ENCODE measurements at places on chromosomes 7 and 10. TPM values are rescaled to one million over a fixed set of nuclear protein-coding genes. Genes with fewer than 3 reads are reported as not detected.

CHN2 gene
- 12.5 TPM for total RNA-seq

ACTL6B gene
- 0.37 TPM for total RNA-seq

GRCh38 chr10:133087045-133087678 lies 562 bp upstream of the ADGRA1 start:
- H3K4me3 ChIP-seq: no peak overlapping the region
- H3K4me1 ChIP-seq: peaks cover 21% of the 10 kb centered on the region
- DNase-seq: no peak
- no peaks in the 10 kb centered on the region for H3K36me3 ChIP-seq

DNA sequence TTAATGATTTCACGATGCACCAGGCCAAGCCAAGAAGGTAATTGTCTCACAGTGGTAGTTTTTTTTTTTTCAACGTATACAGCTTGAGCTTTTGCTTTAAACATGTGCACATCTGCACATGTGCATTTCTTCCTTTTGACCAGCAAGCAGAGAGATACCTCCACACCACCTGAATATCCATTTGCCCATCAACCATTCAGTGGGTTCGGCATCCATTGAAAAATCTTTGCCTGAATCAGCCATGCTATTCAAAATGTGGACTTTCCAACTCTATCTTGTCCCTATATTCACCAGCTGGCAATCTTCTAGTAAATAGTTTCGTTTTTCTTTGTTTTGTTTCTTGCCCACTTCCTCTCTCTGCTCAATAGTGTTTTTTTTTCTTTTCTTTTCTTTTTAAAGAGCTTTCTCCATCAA lies 7.7 kb upstream of the TRA2A start:
- no peak overlapping the region for H3K27ac ChIP-seq
- H3K27me3 ChIP-seq: no peaks in the 10 kb centered on the region
- no peak overlapping the region for H3K4me3 ChIP-seq
- no peaks in the 10 kb centered on the region for H3K36me3 ChIP-seq
- no peaks in the 10 kb centered on the region for H3K4me1 ChIP-seq

- no peak overlapping the region for H3K27ac ChIP-seq
- no peaks in the 10 kb centered on the region for H3K36me3 ChIP-seq
- H3K4me1 ChIP-seq: peaks cover 9% of the 10 kb centered on the region
- DNase-seq: no peak
- H3K4me3 ChIP-seq: no peak overlapping the region
- H3K27me3 ChIP-seq: no peaks in the 10 kb centered on the region
These were observed 344.1 kb upstream of the PRKCQ start for GRCh38 chr10:6924166-6924565.

GRCh38 chr7:38681882-38682281 lies 50.7 kb upstream of the AMPH start:
- H3K4me1 ChIP-seq: no peaks in the 10 kb centered on the region
- H3K27me3 ChIP-seq: no peaks in the 10 kb centered on the region
- DNase-seq: no peak
- H3K36me3 ChIP-seq: no peaks in the 10 kb centered on the region
- H3K27ac ChIP-seq: no peak overlapping the region
- H3K4me3 ChIP-seq: no peak overlapping the region

AKR1C1 gene
- 17.4 TPM for total RNA-seq

DNA sequence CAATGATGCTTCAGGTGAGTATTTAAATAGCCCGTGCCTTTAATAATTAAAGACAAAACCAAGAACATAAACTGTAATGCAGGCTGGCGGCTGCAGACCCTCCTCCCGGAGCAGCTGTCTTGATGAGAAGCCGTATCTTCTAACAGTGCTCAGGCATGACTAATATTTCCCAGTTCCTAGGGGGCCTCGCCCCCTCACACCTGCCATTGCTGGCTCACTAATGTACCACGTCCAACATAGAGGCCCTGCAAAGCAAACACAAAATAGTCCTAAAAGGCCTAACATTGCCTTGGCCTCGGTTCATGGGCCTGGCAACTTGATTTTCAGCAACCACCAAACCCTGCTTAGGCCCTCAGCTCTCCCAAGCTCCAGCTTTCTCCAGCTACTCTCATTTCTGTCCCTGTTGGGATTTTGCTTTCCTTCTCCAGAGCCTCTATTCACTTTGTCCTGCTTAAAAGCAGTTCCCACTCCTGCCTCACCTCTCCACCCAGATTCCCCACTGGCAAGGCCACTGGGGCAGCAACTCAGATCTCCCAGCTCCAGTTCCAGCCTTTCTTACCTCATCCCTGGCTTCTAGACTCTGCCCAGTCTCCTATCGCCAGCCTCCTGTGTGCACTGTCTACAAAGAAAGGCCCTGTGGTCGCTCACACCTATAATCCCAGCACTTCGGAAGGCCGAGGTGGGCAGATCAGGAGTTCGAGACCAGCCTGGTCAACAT lies 16.2 kb downstream of the SORBS1 start:
- peak overlapping the region; percentile 19 for H3K4me3 ChIP-seq
- no peaks in the 10 kb centered on the region for H3K27me3 ChIP-seq
- H3K4me1 ChIP-seq: peaks cover 85% of the 10 kb centered on the region
- DNase-seq: no peak

DNA sequence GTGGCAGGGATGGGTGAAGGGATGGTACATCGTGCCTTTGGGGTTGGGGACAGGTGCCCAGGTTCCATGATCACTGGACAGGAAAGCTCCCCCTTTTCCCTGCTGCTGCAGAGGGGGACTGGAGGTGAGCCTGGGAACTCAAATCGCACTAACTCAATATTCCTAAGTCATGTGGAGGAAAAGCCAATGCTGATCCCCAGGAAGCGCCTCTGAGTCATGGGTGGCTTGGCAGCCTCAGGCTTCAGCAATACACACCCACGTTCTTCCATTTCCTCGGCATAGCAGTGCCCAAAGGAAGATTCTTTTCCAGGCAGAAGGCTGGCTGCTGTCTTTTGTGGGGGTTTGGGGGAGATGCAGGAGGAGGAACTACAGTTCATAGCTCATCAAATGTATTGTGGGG lies 165.8 kb downstream of the CCDC3 start:
- DNase-seq: no peak
- H3K36me3 ChIP-seq: no peaks in the 10 kb centered on the region
- no peak overlapping the region for H3K4me3 ChIP-seq
- H3K27me3 ChIP-seq: no peaks in the 10 kb centered on the region

LIPF gene
- 13,906 TPM for total RNA-seq

TBC1D12 gene
- 26.8 TPM for total RNA-seq

DNA sequence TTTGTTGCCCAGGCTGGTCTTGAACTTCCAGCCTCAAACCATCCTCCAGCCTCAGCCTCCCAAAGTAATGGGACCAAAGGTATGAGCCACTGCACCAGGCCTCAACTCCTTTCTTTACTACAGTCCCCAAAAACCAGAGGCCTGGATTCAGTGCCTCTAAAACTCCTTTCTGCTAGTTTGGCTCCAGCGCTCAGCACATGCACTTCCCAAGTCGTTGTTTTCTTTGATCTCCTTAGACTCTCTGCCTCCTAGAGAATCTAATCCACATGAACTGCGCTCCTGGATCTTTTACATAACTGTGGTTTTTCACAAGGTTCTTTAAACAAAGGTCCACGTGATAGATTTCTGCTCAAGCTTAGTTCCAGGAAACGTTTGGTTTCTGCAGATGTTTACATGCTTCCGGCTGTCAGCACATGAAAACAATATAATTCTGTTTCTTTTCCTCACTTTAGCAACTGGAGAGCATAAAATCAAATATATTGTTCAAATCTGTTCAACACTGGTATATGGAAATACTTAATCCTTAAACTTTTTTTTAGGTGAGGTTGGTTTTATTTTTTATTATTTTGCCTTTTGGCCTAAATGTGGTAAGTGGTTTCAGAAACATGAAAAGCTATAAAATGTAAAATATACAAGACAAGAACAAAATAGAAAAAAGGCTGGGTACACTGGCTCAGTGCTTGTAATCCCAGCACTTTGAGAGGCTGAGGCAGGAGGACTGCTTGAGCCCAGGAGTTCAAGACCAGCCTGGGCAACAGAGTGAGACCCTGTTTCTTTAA lies 270.5 kb upstream of the MKLN1 start:
- no peak for DNase-seq
- H3K36me3 ChIP-seq: no peaks in the 10 kb centered on the region
- no peaks in the 10 kb centered on the region for H3K27me3 ChIP-seq
- peaks cover 35% of the 10 kb centered on the region for H3K4me1 ChIP-seq
- peak overlapping the region; percentile 69 for H3K27ac ChIP-seq
- no peak overlapping the region for H3K4me3 ChIP-seq

POR gene
- total RNA-seq: 36.2 TPM

CPA4 gene
- total RNA-seq: not detected

DNA sequence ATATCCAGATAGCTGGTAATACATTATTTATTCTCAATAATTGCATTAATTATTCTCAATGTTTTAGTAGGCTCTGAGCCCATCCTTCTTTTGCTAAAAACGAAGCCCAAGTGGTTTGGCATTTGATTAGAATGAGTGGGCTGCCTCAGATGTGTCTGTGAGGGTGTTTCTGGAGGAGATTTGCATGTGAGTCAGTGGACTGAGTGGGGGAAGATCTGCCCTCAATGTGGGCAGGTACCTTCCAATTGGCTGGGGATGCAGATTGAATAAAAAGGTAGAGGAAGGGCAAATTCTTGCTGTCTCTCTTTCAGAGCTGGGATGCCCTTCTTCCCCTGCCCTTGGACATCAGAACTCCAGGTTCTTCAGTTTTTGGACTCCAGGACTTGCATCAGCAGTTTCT lies 290.6 kb upstream of the SMIM30 start:
- no peak overlapping the region for H3K4me3 ChIP-seq
- DNase-seq: no peak
- no peaks in the 10 kb centered on the region for H3K27me3 ChIP-seq
- no peaks in the 10 kb centered on the region for H3K36me3 ChIP-seq
- no peak overlapping the region for H3K27ac ChIP-seq

FAM131B gene
- 14.0 TPM for total RNA-seq

GRCh38 chr10:126957111-126957510 lies 51.9 kb downstream of the DOCK1 start:
- H3K4me1 ChIP-seq: no peaks in the 10 kb centered on the region
- DNase-seq: no peak
- no peaks in the 10 kb centered on the region for H3K36me3 ChIP-seq

JAKMIP3 gene
- 0.58 TPM for total RNA-seq

GRCh38 chr7:77786741-77787140 lies 11.5 kb downstream of the TMEM60 start:
- H3K36me3 ChIP-seq: peaks cover 7% of the 10 kb centered on the region
- no peaks in the 10 kb centered on the region for H3K27me3 ChIP-seq
- no peaks in the 10 kb centered on the region for H3K4me1 ChIP-seq
- H3K4me3 ChIP-seq: no peak overlapping the region

BRI3 gene
- 92.8 TPM for total RNA-seq

DNA sequence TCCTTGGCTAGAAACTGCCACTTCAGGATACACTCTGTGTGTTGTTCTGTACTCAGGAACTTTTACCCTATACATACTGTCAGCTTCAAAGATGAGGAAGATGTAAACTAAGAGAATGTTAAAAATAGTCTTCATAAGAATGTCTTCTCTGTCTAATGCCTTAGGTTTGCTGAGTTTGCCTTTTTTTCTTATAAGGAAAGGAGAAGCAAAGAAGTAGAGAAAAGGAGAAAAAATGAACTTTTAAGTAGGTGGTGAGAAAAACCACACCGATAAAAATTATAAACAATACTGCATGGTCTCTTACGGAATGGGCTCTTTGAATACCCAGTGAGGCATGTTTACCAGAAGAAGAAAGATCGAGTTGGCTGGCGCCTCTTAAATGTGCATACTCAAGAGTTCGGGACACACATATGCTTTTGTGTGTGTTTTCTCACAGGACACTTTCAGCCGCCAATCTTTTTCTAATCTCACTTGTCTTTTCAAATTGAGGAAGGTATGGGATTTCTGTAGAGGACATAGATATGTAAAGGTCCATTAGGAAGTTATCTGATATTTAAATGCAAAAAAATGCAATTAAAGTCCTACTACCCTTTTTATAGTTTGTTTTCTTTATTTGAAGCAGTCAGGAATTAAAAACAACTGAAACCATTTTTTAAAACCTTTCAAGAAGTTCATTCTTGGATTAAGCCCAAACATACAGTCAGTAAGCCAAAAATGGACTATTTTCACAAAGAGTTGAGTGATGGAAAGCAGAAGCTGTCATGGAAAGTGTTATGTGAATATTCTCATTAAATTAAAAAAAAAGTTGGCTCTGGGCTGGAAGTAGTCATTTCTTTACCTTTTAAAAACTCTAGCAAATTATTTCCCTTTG lies 100.6 kb upstream of the MDFIC start:
- H3K27me3 ChIP-seq: no peaks in the 10 kb centered on the region
- peaks cover 13% of the 10 kb centered on the region for H3K4me1 ChIP-seq
- no peaks in the 10 kb centered on the region for H3K36me3 ChIP-seq
- no peak overlapping the region for H3K27ac ChIP-seq
- peak; percentile 62 for DNase-seq

- H3K4me3 ChIP-seq: no peak overlapping the region
- H3K36me3 ChIP-seq: no peaks in the 10 kb centered on the region
- no peaks in the 10 kb centered on the region for H3K4me1 ChIP-seq
- DNase-seq: no peak
- no peaks in the 10 kb centered on the region for H3K27me3 ChIP-seq
These were observed 419.5 kb downstream of the PHTF2 start for GRCh38 chr7:78218051-78218450.

CPA2 gene
- 64.7 TPM for total RNA-seq

TUBAL3 gene
- not detected for total RNA-seq

DNA sequence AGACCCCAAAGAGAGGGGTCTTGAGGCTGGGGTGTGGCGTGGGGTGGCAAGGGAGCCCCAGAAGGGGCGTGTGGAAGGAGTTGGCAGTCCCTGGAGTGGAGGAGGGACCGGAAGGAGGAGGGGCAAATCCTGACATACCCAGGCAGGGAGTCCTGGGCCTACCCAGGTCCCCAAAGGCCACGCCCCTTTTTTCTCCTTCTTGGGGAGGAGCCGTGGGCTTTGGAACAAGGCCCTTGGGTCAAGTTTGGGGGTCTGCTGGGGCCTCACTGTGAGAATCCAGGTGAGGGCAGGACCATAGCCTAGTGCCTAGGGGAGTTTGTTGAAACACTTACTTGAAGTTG lies 1.2 kb upstream of the SMARCD3 start:
- no peaks in the 10 kb centered on the region for H3K27me3 ChIP-seq
- H3K27ac ChIP-seq: peak overlapping the region; percentile 92
- H3K4me1 ChIP-seq: peaks cover 68% of the 10 kb centered on the region
- no peaks in the 10 kb centered on the region for H3K36me3 ChIP-seq

DNA sequence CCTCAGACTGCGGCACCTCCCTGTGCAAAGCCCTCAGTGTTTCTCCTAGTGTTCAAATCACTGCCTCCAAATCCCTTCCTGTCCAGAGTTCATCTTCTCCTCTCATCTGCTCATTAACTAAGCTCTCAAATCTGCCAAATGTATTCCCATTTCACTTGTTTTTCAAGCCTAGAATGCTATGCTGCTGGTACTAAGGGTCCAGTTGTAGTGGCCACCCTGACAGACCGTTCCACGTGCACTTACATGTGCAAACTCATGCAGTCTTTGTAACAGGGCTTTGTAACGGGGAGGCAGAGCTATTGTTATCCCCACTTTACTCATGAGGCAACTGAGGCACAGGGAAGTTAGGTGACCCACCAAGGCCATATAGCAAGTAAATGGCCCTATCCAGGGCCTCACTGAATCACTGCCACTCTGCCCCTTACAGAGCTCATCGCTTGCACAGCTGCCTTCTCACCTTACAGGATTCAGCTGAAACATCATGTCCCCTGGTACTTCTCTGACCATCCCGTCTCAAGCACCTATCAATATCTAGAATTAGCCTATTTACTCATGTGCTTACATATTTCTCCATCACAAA lies 153.0 kb upstream of the PDE1C start:
- no peak overlapping the region for H3K27ac ChIP-seq
- no peak overlapping the region for H3K4me3 ChIP-seq
- H3K27me3 ChIP-seq: peaks cover 4% of the 10 kb centered on the region

GRCh38 chr10:70682920-70683600 lies 10.8 kb downstream of the ADAMTS14 start:
- H3K36me3 ChIP-seq: no peaks in the 10 kb centered on the region
- no peaks in the 10 kb centered on the region for H3K4me1 ChIP-seq
- H3K4me3 ChIP-seq: no peak overlapping the region
- no peak for DNase-seq
- H3K27ac ChIP-seq: no peak overlapping the region

All from stomach (tissue), 19 donors.